ENCODE measurements at places on chromosomes 3 and 15. TPM values are rescaled to one million over a fixed set of nuclear protein-coding genes. Genes with fewer than 3 reads are reported as not detected.

DNA sequence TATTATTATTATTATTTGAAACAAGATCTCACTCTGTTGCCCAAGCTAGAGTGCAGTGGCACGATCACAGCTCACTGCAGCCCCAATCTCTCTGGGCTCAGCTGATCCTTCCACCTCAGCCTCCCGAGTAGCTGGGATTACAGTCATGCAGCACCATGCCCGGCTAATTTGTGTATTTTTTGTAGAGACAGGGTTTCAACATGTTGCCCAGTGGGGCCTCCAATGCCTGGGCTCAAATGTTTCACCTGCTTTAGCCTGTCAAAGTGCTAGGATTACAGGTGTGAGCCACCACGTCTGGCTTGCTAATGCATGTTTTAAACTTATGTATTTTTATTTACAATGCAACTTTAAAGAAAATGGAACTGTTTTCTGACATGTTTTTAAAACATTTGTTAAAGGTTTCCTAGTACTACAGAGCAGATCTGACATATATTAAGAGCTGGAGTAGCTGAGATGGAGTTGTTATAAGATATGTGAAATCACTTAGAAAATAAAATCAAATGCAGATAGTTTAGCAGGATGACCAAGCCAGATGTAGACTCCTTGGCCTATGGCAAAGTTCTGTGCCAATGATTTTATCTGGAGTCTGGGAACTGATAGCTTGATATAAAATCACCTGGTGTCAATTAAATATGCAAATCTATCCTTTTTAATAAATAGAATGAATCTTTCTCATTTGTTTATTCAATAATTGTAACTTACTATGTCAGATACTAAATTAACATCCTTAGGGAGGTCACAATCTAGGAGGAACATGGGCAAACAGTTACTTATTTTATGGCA is 310.1 kb upstream of the NAALADL2 start:
- DNase-seq: no peak

DNA sequence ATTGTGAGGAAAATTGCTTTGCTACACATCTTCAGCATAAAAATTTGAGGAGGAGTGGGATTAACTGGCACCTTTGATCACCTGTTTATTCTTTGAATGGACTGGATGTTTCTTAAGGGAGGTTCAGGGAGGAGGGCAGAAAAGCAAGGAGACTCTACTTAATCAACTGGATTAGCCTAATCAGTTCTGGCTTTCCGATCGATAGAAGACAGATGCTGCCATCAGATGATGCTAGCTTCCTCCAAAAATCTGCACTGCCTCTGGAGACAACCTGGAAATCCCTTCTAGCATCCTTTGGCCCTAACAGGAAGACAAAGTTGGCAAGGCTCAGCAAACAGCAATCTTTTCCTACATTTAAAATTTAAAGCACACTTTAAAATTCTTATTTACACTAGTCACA is 197.8 kb downstream of the EBLN2 start:
- DNase-seq: no peak

The CPNE9 gene
- total RNA-seq: not detected

The CHST2 gene
- 5.0 TPM for total RNA-seq

The IMPDH2 gene
- total RNA-seq: 313 TPM

The RAB6B gene
- total RNA-seq: 0.36 TPM

The HTR3E gene
- not detected for total RNA-seq
